Stimulated activated CD4-positive, alpha-beta T cell treated with anti-CD3 and anti-CD28 coated beads, Interleukin-15, amount 100 ng/mL, for 24 hours (primary cell): ENCODE measurements at places on chromosomes 5 and 9.
A peak's percentile ranks its signal among the peaks of the same experiment; 100 is the strongest.

DNA sequence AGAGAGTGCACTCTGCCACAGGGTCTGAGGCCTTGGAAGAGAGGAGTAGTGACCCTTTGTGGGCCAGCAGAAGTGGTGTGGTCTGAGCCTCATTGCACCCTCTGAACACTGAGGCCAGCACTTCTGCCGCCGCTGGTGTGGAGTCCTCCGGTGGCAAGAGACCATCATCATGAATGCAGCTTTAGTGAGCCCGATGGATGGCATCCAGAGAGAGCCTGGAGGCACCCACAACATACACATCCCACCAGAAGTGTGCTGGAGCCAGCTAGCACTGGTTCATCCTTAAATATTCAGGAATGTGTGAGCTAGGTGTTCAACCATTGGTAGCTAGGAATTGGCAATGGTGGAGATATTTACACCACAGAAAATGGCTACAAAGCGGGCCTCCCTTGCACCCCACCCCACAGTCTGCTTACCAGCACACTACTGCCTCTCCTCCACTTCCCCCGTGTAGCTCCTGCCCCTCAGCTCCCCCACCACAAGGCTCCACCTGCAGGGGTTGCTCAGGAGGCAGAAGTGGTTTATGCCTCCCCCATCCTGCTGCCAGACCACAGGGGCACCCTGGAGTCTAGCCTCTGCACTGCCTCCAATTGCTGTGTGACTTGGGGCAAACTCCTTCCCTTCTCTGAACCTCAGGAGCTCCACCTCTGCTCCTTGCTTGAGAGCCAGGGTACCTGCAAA, 16.4 kb downstream of the SLC6A7 start:
- no peak for DNase-seq

DNA sequence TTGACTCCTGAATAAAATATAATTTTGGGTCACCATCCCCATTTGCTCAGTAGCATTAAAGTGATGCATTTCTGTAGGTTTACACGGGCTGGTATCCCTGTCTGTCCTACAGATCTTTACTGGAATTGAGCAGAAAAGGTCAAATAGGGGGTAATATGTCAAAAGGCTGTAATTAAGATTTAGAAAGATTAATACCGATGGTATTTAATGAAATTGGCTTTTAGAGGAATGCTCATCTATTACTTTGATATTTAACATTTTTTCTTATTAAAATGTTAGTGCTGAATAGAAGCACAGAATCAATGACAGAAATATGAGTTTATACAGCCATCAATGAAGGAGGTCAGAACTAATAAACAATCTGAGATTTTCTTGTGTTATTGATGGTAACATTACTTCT, 1762.2 kb upstream of the WWC1 start:
- no peak for DNase-seq

DNA sequence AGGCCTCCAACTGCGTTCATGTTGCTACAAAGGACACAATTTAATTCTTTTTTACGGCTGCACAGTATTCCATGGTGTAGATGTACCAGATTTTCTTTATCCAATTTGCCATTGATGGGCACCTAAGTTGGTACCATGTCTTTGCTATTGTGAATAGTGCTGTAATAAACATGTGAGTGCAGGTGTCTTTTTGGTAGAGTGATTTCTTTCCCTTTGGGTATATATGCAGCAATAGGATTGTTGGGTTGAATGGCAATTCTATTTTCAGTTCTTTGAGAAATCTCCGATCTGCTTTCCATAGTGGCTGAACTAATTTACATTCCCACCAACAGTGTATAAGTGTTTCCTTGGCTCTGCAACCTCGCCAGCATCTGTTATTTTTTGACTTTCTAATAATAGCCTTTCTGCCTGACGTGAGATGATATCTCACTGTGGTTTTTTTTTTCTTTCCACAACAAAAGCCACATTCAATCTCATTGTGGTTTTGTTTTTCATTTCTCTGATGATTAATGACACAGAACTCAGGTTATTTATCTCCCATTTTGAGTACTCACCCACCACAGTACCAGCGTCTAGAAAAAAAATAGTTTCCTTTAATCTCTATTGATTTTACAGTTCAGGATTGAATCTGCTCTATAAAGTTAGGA, 21.9 kb downstream of the ARRDC3 start:
- no peak for DNase-seq

- DNase-seq: peak; percentile 49
Measured at GRCh38 chr5:178114325-178115135, 1.2 kb downstream of the N4BP3 start.

DNA sequence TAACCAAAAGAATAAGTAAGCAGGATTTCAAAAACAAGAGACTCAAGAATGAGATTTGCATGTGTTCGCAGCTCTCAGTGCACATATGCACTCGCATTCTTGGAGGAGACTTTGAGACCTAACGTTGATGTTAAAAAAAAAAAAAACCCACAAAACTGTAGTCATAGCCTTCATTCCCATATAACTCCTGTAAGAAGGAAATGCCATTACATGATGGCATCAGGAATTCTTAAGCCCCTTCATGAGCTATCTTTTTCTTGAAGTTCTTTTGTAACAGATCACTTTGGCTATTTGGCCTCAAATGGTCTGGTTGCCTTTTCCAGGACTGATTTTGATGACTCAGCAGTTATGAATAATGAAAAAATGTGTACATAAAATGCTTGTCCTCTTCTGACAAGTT, 113.8 kb downstream of the ALDH1A1 start:
- DNase-seq: no peak

DNA sequence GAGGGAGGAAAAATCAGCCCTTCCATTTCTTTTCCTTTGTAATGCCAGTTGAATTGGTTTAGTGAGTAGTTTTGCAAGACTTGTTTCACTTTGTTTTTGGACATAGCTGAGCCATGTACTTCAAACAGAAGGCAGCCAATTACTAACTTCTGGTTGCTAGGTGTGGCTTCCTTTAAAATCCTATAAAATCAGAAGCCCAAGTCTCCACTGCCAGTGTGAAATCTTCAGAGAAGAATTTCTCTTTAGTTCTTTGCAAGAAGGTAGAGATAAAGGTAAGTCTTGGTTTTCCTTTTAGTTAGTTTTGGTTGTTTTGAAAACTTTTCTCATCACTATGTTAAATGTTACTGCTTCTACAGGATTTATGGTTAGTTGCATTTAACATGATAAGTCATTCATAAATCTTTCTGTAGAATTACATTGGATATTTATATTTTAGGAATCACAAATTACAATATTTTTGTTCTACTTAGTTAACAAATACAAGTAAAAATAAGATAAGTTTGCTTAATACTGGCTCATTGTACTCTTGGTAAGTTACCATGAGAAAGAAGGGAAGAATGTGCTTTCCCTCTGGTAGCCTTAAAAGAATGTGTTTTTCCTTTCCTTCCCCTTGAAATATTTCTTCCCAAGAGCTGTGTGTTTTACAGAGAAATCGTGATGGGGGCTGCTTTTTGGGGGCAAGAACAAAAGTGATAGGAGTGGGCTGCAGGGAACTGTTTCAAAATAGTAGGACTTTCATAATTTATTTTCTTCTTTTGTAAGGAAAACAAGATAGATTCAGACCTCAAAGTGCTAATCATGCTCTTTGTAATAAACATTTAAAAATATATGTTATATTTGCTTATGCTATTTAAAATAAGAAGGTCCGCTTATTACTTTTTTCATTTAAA, at the start of gene ANXA1:
Gene ANXA1 (plus strand): TSS at position 213 of the 890 bp plus-strand sequence. CDS start 6,671 bp downstream, outside the sequence.
- no peak for DNase-seq

DNA sequence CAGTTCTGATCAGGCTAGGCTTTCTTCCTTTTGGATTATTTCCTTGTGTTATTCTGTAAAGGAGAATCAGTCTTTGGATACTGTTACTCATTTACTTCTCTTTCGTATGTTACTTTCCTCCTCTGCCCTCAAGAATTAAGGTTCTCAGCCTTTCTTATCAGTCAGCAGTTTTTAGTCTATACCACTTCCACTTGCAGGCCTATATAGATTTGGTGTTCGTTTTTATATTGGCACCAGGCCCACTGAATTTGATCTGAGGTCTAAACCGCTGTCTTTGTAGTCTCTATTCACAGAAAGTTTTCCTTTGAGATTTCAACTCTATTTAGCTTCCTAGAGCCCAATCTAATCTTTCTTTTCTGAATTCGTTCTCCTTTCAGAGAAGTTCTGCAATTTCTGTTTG, 62.8 kb downstream of the ERBIN start:
- no peak for DNase-seq

DNA sequence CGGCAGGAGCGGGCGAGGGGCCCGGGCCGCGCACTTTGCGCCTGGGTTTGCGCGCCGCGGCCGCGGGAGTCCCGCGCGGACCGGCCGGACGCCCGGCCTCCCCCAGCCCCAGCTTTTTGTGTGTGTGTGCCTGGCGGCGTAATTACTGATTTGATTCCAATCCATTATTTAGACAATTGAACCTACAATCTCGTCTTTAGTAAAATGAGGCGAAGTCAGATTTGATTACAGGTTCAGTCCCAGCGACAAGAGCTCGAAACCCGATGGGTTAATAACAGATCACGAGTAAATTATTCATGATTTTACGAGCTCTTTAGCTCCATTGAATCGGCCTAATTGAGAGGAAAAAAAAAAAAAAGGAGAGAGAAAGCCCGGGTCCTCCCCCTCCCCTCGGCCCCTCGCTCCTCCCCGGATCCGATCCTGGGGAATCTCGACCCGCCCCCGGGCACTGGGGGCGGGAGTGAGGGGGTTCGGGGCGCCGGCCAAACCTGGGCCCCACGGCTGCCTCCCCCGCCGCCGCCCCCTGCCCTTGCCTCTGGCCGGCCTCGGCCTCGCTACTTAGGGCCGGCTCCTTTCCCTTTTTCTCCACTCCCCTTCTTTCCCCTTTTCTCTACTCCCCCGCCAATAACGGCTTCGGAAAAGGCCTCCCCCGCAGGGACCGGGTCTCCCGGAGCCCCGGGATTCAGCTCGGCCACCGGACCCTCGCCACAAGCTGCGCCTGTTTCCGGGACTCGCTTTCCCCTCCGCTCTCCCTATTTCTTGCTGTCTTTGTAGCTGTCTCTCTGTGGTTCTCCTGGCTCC, 6.6 kb downstream of the LHX2 start:
- no peak for DNase-seq

DNA sequence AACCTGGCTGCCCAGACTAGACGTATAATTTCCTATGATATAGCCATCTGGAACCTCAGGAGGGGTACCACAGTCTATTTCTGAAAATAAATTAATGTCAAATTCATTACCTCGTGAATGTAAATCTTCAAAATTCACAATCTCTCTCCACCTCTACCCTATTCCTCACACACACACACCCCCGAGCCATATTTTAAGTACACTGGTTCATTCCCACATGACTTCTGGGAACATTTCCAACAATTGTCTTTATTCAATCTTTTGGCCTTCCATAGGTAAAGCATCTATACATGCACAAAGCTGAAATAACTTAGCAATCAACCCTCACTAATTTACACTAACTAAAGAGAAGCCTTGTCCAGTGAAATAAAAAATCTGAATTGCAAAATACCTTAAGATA, 32.7 kb downstream of the SUSD1 start:
- no peak for DNase-seq

GRCh38 chr5:8184455-8185063, 315.6 kb downstream of the MTRR start:
- peak; percentile 60 for DNase-seq

- no peak for DNase-seq
Measured at GRCh38 chr9:112360047-112360804, 19.7 kb upstream of the HSDL2 start.

- DNase-seq: peak; percentile 12
Measured at GRCh38 chr9:72592502-72593403, 71.3 kb downstream of the TMC1 start.

- no peak for DNase-seq
Measured at GRCh38 chr9:519579-519978, 304.9 kb downstream of the DOCK8 start.

DNA sequence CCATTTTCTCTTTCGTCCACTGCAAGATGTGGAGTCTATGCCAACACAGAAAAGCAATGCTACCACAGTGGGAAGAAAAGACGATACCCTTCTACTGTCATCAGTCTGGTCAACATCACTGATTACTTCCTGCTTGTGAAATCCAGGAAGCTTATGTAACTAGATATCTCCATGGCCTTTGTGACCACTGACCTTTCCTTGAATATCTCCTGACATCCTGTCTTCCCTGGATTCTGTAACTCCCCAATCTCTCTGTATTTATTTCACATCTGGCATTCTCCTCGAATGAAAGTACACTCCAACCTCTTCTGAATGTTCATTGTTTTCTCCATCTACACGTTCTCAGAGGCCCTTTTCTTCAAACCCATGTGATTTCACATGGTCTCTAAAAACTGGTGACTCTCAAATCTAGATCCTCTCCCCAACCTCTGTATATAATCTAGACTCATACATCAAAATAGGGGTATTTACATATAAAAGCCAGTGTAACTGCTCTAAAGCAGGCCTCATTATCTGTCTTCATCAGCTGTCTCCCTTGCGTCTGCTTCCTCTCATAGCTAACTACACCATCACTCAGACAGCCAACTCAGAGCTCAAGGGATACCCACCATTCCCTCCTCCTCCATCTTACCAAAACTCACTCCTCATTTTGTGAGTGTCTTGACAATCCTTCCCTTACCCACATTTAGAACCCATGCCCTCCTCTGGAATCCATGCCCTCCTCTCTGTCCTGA, 156.8 kb downstream of the SEMA5A start:
- DNase-seq: no peak

DNA sequence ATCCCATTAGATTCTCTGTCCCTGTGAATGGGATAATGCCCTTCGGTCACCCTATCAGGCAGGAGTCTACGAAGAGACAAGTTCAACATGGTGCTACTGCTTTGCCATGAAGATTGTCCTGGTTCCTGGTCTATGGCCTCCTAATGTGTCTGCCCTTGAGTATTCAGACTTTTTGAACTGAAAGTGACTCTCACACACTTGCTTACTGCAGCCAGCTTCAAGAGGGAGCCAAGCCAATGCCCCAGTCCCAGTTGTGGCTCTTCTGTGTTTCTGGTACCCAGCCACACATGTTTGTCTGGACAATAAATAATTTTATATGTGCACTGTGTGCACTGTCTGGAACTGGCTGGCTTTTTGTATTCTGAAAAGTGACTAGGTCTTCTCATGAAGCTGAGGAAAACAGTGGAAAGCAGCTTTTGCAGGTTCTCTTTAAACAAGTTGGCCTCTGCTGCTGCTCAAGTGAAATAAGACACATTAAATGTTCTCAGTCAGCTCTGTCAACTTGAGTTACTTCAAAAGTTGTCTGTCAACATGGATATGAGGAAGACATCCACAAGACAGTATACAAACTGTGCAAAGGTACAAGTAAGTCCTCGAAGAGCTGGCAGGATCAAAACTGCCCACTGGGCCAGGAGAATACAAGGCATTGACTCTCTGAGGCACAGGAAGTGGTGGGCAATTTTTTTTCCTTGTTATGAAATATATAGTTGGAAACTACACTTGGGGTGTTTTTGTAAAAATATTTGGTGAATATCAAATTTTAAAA, 60.0 kb downstream of the ZNF608 start:
- no peak for DNase-seq

DNA sequence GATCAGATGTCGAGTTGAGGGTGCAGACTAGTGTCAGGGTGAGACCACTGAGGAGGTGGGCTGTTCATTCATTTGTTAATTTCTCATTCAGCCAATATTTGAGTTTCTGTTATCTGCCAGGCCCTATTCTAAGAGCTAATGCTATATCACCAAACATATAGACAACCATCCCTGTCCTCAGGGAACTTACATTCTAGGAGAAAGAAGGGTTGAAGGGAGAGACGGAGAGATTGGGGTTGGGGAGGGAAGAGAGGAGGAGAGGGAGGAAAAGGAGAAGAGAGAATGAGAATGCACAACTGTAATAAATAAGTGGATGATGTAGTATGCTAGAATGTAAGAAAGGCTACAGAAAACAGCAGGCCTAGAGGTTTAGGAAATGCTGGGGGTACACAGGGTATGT, 129.9 kb upstream of the PITX1 start:
- no peak for DNase-seq
